GM04504 (cell line): ENCODE measurements at places on chromosomes 5 and 9.

GRCh38 chr5:10655161-10655971 is 91.5 kb downstream of the ANKRD33B start:
- no peak for DNase-seq

- no peak for DNase-seq
Observed at GRCh38 chr5:151766975-151767374, 4.8 kb upstream of the G3BP1 start.

DNA sequence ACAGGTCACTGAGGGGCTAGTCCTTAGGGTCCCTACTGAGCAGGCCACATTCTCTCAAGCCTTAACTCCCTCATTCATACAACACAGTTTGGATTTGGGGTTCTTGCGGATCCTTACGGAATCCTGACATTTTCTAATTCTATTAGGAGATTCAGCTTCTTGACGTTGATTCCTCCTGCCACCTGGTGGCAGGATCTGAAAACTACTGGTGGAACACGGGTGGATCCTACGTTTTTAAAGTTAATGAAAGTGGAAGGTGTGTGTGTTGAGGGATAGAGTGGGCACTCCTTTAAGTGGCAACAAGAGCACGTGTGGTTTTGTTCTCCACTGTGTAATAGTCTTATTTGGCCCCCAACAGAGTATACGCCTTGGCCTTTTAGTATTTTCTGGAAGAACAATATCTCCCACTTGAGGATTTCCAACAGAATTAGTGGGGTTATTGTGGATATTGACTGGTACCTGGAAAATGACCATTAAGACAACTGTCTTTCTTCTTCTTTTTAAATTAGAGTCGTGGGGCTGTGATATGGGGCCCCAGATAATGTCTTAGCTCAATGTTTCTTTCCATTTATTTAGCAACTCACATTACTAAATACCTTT is 25.2 kb downstream of the SLC28A3 start:
- peak; percentile 31 for DNase-seq

- DNase-seq, result no peak
Observed at GRCh38 chr5:140596321-140596741, 31.7 kb downstream of the SLC35A4 start.

GRCh38 chr5:5080790-5081189 is 59.3 kb upstream of the ADAMTS16 start:
- no peak for DNase-seq

DNA sequence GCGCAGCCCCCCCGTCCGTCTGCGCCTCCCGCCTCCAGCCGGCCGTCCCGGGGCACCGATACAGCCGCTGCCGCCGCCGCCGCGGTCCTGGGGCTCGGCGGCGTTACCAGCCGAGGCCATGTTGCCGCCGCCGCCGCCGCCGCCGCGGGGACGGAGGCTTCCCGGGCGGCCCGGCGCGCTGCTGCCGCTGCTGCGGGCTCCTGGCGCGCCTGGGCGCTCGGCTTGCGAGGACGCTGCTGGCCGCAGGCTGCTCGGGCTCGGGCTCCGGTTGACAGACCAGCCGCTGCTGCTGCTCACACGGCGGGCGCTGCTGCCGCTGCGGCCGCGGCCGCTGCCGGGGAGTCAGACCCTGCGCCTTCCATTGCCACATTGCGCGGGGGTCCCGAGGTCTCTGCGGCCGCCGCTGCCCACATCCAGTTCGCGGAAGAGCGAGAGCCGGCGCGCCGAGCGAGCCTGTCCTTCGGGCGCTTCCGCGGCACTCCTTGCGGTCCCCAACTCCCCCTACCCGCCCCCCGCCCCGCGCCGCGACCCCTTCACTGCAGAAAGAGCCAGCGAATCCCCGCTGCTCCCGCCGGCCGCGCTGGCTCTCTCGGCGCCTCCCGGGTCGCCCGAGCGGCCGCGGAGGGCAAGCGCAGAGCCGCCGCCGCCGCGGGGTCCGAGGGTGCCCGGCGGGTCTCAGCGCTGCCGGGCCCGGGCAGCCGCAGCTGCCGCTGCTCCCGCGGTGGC is 8.4 kb downstream of the PTCH1 start:
- DNase-seq, result no peak

DNA sequence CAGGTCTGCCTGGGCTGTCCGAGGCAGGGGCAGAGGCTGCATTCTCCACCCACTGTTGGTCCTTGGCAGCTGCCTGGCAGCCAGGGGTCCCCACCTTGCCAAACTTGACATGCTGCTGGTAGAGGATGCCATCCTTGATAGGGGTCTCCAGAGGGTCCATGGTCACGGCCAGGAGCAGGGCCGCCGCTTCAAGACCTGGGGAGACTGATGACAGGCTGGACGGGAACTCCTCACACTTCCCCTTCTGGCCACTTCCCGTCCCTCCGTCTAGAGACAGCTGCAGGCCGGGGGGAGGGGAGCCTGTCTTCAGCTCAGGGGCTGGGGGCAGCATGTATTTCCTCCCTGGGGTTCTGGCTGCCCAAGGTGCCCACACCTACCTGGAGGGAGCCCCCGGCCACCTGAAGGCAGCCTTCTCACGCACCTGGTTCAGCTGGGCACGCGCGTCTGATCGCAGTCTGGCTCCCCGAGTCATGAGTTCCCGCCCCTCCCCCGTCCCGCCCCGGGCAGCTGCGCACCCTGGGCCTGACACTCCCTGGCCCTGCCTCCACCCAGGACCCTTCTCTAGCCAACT is at the start of gene DOK3:
DOK3 (minus strand) TSS at position 446 of the 571 bp plus-strand sequence; CDS start at position 160, 286 bp downstream.
- no peak for DNase-seq

- DNase-seq, result peak; percentile 50
Observed at GRCh38 chr9:79129865-79130480, 441.8 kb upstream of the TLE4 start.
